ENCODE measurements at places on chromosomes 3 and 15.

GRCh38 chr3:171615686-171616085 lies 155.5 kb upstream of the TNIK start:
- DNase-seq, result no peak

- no peak for DNase-seq
These were observed 9.9 kb downstream of the ARL6IP5 start for GRCh38 chr3:69094467-69095205.

DNA sequence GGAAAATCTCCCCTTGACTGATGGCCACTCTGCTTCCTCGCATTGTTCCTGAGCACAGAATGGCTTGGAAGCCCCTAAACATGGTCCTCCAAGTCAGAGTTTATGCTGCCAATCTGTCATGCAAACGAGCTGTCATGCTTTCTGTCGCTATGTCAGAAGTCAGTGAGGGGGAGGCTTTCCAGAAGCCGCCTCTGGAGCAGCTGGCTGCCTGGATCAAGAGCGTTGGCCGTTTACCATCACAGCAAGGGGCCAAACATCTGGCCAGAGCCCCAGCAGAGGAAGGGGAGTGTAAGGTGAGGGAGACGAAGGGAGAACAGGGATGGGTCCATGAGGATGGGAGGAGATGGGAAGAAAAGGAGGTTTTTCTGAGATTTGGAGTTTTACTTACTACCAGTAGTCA lies 372.6 kb upstream of the NR2F2 start:
- DNase-seq, result no peak

- no peak for DNase-seq
These were observed 363 bp downstream of the GTF2E1 start for GRCh38 chr3:120742849-120743365.

GRCh38 chr3:30435861-30436331 lies 170.5 kb upstream of the TGFBR2 start:
- DNase-seq, result no peak

DNA sequence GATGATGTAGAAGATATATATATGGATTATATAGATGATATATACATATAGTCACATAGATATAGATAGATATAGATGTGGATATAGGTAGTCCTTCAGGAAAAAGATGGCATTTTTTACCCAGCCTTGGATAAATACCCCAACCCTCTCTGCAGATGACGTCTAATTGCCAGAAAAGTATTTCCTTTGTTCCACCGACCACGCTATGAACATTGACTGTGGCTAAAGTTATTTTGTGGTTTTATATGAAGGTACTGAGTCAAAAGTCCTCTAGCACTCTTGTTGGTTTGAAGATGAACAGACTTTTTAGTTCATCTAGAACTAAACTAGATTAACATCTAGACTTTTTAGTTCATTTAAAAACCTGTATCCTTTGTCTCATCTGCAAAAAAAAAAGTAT lies 207.7 kb downstream of the PLOD2 start:
- DNase-seq, result no peak

- no peak for DNase-seq
These were observed 3.6 kb upstream of the PTPN23 start for GRCh38 chr3:47377186-47377585.

GRCh38 chr3:101695779-101696372 lies 9.4 kb upstream of the RPL24 start:
- no peak for DNase-seq

DNA sequence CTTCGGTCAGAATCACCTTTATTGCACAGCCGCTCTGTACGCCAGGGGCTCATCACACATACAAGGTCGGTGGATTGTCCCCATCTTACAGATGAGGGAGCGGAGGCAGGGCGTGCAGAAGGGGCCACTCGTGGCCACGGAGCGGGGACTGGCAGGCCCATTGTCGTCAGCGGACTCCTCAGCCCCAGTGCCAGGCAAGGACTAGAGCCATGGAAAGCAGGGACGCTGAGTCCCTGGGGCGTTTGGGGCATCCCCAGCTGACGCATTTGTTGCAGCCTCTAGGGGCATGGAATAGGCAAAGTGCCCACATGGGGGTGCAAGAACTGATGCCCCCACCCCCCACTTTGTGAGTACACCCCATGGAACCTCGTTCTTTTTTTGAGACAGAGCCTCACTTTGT lies 29.8 kb upstream of the FURIN start:
- DNase-seq, result no peak

- DNase-seq, result no peak
These were observed 127.8 kb downstream of the RBMS3 start for GRCh38 chr3:29408676-29409075.

- DNase-seq, result no peak
These were observed 62.7 kb upstream of the DNAJC19 start for GRCh38 chr3:181052256-181052655.

DNA sequence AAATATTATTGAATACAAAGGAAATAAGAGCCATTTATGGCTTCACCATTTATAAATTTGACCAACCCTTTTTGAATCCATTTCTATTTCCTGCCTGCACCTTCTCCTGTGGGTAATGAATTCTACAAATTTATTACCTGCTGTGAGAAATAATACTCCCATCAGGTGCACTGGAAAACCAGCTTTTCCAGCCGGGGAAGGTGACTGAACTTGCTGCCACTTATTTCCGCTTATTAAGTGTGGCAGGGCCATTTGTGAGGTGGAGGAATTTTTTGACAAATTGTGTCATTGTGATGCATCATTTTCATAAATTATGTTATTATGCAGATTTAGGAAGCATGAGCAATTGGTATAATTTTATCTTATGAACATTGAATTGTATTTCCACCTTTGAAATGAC lies 151.1 kb downstream of the SQOR start:
- no peak for DNase-seq

- no peak for DNase-seq
These were observed 143.2 kb upstream of the PRICKLE2 start for GRCh38 chr3:64368257-64369020.

GRCh38 chr3:37290551-37290950 lies 116.2 kb upstream of the LRRFIP2 start:
- no peak for DNase-seq

- DNase-seq, result no peak
These were observed 166.4 kb upstream of the TLE3 start for GRCh38 chr15:70264014-70264582.

DNA sequence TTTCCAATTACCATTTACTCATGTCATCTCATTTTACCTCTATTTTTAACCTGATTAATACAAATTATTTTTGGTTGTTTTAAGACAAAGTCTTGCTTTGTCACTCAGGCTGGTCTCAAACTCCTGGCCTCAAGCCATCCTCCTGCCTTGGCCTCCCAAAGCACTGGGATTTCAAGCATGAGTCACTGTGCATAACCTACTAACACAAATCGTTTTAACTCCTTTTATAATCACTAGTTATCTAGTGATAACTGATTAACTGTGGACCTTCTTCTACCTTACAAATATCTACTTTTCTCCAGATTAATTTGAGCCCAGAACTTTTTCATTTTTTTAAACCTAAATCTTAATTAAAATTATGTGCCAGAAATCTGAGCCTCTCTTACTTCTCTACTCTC lies 4.6 kb downstream of the ATP13A3 start:
- no peak for DNase-seq

GRCh38 chr3:14369675-14370669 lies 32.4 kb upstream of the SLC6A6 start:
- no peak for DNase-seq

DNA sequence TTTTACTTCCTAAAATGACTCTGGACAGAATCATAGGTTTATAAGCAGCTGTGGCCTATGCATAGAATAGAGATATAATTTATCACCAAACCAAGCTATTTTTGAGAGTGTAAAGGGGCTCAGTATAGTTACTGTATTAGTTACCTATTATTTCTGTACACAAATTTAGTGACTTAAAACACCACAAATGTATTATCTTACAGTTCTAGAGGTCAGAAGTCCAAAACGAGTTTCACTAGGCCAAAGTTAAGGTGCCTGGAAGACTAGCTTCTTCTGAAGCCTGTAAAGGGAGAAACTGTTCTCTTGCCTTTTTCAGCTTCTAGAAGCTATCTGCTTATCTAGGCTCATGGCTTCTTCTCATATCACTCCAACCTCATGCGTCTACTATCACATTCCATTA lies 30.1 kb downstream of the CCDC54 start:
- no peak for DNase-seq

- no peak for DNase-seq
These were observed 190.5 kb upstream of the LYSMD4 start for GRCh38 chr15:99923711-99924110.

DNA sequence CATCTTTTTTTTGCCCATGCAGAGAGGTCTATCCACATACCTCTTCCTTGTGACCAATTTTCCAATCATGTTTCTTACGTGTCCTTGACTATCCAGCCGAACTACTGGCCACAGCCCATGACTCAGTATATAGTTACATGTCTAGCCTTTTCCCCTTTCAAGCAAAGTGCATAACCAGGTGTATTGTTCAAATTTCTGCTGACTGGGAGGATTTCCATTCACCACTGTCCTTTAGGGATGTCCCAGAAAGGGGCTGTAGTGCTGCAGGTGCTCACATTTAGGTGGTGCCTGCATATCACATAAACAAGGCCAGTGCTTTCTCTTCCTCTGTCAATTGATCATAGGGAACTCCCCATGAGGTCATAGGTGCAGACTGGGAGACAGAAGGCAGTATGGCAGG lies 69.4 kb upstream of the ALDH1A3 start:
- no peak for DNase-seq

DNA sequence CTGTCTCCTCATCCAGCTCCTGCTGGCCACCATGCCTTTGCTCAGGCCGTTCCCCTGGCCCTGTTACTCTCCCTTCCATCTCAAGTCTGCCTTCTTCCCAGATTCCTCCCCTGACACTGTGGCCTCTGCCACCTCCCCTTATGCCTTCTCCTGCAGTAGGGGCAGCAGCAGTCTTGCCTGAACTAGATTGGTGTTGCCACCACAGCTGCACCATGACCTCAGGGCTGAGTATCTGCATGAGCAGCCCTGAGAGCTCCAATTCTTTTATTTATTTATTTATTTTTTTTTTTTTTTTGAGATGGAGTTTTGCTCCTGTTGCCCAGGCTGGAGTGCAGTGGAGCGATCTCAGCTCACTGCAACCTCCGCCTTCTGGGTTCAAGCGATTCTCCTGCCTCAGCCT lies 13.8 kb upstream of the CAMP start:
- no peak for DNase-seq

- DNase-seq, result no peak
These were observed 6.7 kb upstream of the RPL14 start for GRCh38 chr3:40450438-40450837.

GRCh38 chr15:84937144-84937543 lies 44.5 kb upstream of the PDE8A start:
- no peak for DNase-seq

DNA sequence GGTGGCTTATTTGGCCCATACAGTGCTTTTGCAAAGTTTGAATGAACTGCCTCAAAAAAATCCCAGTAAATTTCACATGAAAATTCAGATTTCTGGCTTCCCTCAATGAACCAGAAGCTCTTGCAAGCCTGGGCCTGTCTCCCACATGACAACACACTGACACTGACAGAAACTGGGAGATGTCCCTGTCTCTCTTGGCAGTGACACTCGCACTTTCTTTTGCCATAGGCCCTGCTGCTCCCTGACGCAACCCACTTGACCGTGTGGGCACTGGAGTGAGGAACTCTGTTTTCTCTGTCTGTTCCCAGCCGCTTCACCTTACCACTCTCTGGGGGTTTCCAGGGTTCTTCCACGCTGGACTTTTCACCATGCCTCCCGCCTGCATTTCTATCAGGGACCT lies 524.5 kb downstream of the SHQ1 start:
- DNase-seq, result no peak

DNA sequence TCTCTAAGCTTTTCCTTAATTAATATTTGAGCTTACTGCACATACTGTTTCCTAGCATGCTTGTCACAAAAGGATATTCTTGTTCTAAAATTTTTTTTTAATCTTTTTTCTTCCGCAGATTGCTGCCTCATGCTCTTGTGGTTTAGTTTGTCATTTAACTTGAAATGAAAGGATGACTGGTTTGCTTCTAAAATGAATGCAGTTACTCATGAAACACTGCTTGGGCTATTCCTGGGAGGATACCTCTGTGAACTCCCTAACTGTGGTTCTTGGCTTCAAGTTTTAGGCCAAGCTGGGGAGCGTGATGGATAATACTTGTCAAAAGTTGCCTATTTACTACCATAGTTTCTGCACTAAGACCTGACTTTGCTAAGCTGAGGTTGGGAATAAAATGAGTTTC lies 64.0 kb downstream of the USP13 start:
- no peak for DNase-seq

DNA sequence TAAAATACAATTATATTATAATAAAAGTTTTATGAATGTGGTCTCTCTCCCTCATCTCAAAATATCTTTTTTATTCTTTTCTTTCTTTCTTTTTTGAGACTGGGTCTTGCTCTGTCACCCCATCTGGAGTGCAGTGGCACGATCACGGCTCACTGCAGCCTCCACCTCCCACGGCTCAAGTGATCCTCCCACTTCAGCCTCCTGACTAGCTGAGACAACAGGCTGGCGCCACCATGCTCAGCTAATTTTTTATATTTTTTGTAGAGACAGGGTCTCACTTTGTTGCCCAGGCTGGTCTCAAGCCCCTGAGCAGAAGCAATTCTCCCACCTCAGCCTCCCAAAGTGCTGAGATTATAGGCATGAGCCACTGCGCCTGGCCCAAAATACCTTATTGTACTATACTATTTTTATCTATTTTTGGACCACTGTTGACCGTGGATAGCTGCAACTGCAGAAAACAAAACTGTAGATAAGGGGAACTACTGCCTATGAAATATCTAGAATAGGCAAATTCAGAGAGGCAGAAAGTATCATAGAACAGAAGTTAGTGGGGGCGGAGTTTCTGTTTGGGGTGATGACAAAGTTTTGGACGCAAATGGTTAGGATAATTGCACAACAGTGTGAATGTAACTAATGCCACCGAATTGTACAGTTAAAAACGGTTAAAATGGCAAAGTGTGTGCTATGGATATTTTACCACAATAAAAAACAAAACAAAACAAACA lies 66.6 kb downstream of the SLC12A8 start:
- no peak for DNase-seq

- no peak for DNase-seq
These were observed 36.4 kb upstream of the BOC start for GRCh38 chr3:113174801-113175485.

DNA sequence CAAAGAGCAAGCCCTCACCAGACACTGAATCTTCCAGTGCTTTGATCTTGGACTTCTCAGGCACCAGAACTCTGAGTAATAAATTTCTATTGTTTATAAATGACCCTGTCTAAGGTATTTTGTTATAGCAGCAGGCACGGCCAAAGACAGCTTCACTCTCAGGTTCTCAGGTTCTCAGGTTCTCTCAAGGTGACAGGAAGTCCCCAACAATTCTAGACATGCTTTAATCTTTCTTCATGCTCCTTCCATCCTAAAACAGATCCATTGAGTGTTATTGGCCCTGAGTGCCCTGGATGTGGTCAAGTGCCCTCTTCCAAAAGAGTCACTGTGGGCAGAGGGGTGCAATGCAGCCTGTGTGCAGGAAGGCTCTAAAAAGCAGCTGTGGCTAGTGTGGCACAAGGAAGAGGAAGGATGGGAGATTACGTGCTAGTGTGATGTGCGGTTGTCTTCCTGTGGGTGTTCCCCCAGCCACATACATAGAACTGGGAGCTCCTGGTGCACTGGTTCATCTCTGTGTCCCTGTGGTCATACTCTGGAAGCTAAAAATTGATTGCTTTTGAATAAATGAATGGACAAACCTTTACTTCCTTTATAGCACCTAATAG lies 11.0 kb upstream of the RAB7A start:
- DNase-seq, result no peak

- DNase-seq, result no peak
These were observed 157.6 kb downstream of the UACA start for GRCh38 chr15:70605606-70606410.

All from GM12892 (cell line).